Parietal lobe (tissue), 2 donors: ENCODE measurements at places on chromosomes 11 and 22. TPM values are rescaled to one million over a fixed set of nuclear protein-coding genes. Genes with fewer than 3 reads are reported as not detected.

The NLRP14 gene
- 1.6 TPM for total RNA-seq

The CPSF7 gene
- total RNA-seq = 50.4 TPM

The NXPE1 gene
- total RNA-seq = not detected

The C22orf31 gene
- not detected for total RNA-seq

The DNAJB7 gene
- total RNA-seq = not detected

The OR52N4 gene
- 0.63 TPM for total RNA-seq

The HBB gene
- total RNA-seq = 141 TPM
